ENCODE measurements at places on chromosomes 11 and 22. TPM values are rescaled to one million over a fixed set of nuclear protein-coding genes. Genes with fewer than 3 reads are reported as not detected.

CLMP gene
- 4.2 TPM for total RNA-seq

BRSK2 gene
- 72.5 TPM for total RNA-seq

APOL5 gene
- not detected for total RNA-seq

DNA sequence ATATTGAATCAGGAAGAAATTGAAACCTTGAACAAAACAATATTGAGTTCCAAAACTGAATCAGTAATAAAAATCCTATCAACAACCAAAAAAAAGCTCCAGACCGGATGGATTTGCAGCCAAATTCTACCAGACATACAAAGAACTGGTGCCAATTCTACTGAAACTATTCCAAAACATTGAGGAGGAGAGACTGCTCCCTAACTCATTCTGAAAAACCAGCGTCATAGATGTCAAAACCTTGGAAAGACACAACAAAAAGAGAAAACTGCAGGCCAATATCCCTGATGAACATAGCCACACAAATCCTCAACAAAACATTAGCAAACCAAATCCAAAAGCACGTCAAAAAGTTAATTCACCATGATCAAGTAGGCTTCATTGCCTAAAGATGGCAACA, 353.8 kb downstream of the TMEM135 start:
- H3K4me3 ChIP-seq: no peak overlapping the region
- no peak for DNase-seq
- peaks cover 5% of the 10 kb centered on the region for H3K36me3 ChIP-seq
- H3K27me3 ChIP-seq: no peaks in the 10 kb centered on the region
- no peak overlapping the region for H3K27ac ChIP-seq

DNA sequence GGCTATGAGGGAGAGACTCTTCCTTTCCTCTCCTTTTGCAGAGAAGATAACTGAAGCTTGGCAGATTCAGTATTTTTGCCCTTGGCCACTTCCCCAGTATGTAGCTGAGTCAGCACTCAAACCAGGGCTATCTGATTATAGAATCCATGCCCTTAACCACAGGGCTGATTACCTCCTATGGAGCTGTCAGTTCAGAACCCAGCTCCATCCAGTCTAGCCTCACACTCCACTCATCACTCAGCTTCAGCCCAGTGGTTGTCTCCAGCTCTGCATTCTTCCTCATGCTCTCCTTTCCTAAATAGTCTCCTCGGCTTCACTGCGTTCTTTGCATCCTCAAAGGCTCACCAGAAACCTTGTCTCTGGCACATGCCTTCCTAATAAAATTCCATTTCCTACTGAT, 151.6 kb upstream of the BLID start:
- no peak overlapping the region for H3K4me3 ChIP-seq
- H3K4me1 ChIP-seq: peaks cover 23% of the 10 kb centered on the region
- no peaks in the 10 kb centered on the region for H3K27me3 ChIP-seq

DNA sequence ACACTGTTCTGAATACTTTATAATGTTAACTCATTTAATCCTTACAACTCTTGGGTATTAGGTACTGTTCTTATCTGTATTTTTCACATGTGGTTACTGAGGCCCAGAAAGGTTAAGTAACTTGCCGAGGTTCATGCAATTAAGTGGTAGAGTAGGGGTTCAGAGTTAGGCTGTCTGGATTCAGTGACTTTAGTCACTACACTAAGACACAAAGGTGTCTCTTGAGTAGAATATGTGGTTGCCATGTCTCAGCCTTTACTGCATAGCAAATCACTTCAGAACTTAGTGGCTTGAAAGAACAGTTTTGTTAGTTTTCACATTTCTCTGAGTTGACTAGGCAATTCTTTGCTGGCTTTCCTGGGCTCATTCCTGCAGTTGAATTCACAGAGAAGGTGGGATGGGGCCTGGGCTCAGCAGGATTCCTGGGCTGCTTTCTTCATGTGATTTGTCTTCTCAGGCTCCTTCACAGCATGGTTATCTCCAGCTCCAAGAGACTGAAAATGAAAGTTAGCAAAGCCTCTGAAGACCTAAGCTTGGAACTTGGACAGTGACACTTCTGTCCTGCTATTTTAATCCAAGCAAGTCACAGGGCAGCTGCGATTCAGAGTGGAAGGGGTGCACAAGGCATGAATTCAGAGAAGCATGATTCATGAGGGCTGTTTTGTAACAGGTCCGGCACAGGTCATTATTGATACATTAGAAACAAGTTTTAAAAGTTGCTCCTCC, 68.3 kb downstream of the SPECC1L start:
- no peak overlapping the region for H3K27ac ChIP-seq
- peaks cover 8% of the 10 kb centered on the region for H3K36me3 ChIP-seq
- no peaks in the 10 kb centered on the region for H3K4me1 ChIP-seq
- H3K4me3 ChIP-seq: no peak overlapping the region
- no peaks in the 10 kb centered on the region for H3K27me3 ChIP-seq

DNA sequence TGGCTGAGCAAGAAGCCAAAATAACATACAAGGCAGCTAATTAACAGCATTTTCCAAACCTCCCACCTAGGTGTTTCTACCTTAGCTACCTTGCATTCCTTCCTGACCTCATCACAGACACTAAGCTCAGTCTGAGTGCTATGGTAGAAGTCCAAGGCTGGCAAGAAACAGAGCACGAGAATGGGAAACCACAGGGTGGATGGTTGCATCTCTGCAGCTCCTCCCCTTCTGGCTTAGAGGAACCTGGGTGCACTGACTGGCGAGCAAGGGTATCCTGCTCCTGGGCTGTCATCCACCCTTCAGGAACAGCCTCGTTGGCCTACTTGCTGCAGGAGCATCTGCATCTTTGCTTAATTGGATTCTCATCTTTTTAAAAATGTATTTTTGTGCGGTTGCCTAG, 73.1 kb upstream of the KIRREL3 start:
- no peaks in the 10 kb centered on the region for H3K4me1 ChIP-seq
- no peak for DNase-seq
- H3K36me3 ChIP-seq: no peaks in the 10 kb centered on the region
- H3K27me3 ChIP-seq: peaks cover 4% of the 10 kb centered on the region
- no peak overlapping the region for H3K4me3 ChIP-seq

- H3K27me3 ChIP-seq: no peaks in the 10 kb centered on the region
- H3K4me3 ChIP-seq: no peak overlapping the region
- H3K27ac ChIP-seq: no peak overlapping the region
- no peak for DNase-seq
- H3K4me1 ChIP-seq: peaks cover 5% of the 10 kb centered on the region
Observed at GRCh38 chr22:37151401-37151800, 1.7 kb upstream of the IL2RB start.

GRCh38 chr11:67351275-67352005, 1.9 kb downstream of the POLD4 start:
- peak; percentile 44 for DNase-seq
- no peaks in the 10 kb centered on the region for H3K36me3 ChIP-seq
- H3K27ac ChIP-seq: no peak overlapping the region

- peak overlapping the region; percentile 23 for H3K27ac ChIP-seq
- H3K4me1 ChIP-seq: peaks cover 24% of the 10 kb centered on the region
- H3K36me3 ChIP-seq: no peaks in the 10 kb centered on the region
- H3K27me3 ChIP-seq: no peaks in the 10 kb centered on the region
- DNase-seq: peak; percentile 29
Observed at GRCh38 chr11:123255909-123256308, 60.9 kb upstream of the CLMP start.

DNA sequence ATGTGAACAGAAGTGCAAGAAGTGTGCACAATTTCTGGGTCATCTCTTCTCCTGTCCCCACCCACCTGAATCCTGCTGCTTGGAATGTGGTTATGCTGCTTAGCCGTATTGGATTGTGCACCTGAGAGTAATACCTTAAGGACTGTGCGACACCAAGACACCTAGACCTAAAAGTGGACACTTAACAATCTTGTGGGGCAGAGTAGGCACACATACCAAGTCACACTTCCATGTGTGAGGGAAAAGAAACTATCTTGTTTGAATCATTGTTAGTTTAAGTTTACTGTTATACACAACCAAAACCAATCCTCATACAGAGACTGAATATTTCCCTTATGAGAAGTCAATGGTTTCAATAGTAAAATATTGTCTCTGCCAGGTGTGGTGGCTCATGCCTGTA, 93.7 kb downstream of the CCDC83 start:
- H3K27ac ChIP-seq: no peak overlapping the region
- H3K4me3 ChIP-seq: no peak overlapping the region
- peaks cover 18% of the 10 kb centered on the region for H3K36me3 ChIP-seq
- no peak for DNase-seq

Data from neural crest cell (in vitro differentiated cells).